ENCODE measurements at places on chromosomes 7 and 10. TPM values are rescaled to one million over a fixed set of nuclear protein-coding genes. Genes with fewer than 3 reads are reported as not detected.

- DNase-seq = no peak
Observed at GRCh38 chr7:40299097-40299496, 164.3 kb downstream of the SUGCT start.

DNA sequence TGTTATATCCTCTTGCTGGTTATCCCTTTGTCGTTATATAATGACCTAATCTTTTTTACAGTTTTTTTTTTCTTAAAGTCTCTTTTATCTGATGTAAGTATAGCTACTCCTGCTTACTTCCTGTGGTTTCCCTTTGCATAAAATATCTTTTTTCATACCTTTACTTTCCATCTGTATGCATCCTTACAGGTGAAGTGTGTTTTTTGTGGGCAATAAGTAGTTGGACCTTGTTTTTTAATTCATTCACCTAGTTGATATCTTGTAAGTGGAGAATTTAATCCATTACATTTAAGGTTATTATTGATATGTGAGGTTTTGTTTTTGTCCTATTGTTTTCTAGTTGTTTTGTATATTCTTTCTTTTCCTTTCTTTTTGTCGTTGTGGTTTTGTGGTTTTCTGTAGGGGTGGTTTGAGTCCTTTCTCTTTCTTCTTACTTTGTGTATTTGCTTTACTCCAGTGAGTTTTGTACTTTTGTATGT, 168.6 kb downstream of the MLLT10 start:
- peak; percentile 48 for DNase-seq

- DNase-seq = no peak
Observed at GRCh38 chr10:104574838-104575237, 66.3 kb upstream of the SORCS3 start.

DNA sequence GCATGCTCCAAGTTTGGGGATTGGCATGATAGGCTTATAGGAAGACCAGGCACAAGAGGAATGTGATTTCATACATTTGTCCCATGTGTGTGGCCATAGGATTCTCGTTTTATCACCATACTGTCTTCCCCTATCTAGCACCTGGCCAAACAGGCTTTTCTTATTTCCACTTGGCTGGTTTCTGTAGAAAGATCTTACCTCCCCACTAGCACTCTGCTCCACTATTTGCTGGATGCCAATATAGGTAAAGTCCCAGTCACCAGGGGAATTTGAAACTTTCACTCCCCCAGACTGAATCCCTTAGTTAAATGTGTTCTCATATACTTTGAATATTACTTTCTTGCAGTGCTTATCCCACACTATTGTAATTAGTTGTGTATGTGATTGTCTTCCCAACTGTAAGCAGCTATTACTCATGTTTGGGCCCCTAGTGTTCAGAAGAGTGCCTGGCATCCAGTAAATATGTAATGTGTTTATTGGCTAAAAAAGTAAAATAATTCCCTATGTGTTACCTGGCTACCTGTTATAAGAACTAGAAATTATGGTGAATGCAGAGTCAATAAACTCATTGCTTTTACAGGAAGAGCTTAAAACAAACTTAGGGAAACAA, 109.0 kb downstream of the LRMDA start:
- DNase-seq = no peak

DNA sequence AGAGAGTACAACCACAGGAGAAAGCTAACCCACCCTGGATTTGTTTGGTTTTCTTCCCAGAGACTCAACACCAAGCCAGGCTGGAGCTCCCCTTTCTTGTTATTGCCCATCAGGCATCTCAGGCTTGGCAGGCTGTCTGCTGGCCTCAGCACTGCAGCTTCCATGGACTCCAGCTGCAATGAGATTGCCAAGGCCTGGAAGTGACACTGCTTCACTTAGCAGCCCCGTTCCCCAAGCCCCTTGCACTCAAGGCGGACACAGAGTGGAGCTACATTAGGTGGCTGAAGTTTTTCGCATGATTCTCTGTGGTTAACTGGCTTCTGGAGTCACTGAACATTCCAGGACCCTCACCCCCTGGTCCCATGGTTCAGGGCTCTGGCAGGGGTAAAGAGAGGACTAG, 163.1 kb upstream of the GDF10 start:
- DNase-seq = no peak

DNA sequence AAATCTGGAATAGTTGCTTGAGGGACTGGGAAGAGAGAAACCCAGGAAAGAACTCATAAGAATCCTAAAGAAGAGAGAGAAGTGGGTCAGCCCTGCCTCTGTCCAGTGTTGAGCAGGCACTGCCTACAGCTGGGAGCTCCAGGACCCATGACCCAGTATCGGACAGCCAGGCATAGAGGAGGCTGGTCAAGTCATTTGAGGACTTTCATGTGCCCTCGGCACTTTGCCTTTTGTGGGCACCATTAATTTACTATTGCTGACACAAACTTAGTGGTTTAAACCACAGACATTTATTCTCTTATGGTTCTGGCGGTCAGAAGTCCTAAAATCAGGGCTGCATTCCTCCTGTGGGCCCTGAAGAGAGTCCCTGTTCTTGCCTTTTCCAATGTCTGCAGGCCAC, 60.3 kb downstream of the CPXM2 start:
- no peak for DNase-seq

DNA sequence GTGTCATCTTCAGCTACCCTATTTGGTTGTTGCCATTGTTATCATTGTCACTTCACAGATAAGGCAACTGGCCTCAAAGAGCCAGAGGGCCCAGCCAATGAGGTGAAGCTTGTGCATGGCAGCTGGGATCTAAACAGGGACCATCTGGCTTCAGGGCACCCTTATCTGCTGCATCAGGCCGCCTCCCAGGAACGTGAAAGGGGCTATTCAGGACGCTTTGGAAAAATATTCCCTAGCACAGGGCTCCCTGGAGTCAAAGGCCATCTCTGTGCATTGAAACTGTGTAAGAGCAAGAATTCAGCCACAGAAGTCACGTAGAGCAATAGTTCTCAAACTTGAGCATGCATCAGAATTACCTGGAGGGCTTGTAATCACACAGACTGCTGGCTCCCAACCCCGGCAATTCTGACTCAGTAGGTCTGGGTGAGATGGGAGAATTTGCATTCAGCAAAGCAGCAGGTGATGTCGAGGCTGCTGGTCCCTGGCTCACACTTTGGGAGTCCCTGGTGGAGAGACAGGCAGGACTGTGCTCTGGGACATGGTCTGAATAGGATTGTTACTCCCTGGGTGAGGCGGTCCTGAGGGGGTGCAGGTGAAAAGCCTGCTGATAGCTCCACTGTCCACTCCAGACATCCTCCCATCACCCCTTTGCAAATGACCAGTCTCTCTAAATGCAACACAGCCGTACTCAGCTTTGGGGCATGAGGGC, 21.5 kb upstream of the PLEKHA1 start:
- DNase-seq = no peak

GRCh38 chr10:113957013-113957412, 86.7 kb upstream of the ADRB1 start:
- DNase-seq = no peak

The DDC gene
- not detected for total RNA-seq

The THSD7A gene
- not detected for total RNA-seq

The DOCK4 gene
- 0.38 TPM for total RNA-seq

The CALML5 gene
- not detected for total RNA-seq

The CTBP2 gene
- 0.17 TPM for total RNA-seq

The SFTPA1 gene
- total RNA-seq = not detected
